Aorta (tissue), 5 donors: ENCODE measurements at places on chromosomes 12 and 14. TPM values are rescaled to one million over a fixed set of nuclear protein-coding genes. Genes with fewer than 3 reads are reported as not detected.

KRT78 gene
- not detected for total RNA-seq

STXBP6 gene
- total RNA-seq: 2.8 TPM

NFE2 gene
- total RNA-seq: 3.2 TPM

FAM222A gene
- total RNA-seq: 0.48 TPM

PTCSC3 gene
- not detected for total RNA-seq

GARIN6 gene
- total RNA-seq: not detected

PLEK2 gene
- total RNA-seq: 1.9 TPM

GPRC5A gene
- total RNA-seq: 86.0 TPM

PARPBP gene
- 2.9 TPM for total RNA-seq

STK38L gene
- total RNA-seq: 218 TPM
